Activated CD4-positive, alpha-beta T cell treated with anti-CD3 and anti-CD28 coated beads for 36 hours (primary cell): ENCODE measurements at places on chromosomes 2 and 18. TPM values are rescaled to one million over a fixed set of nuclear protein-coding genes. Genes with fewer than 3 reads are reported as not detected.

GRCh38 chr2:224442071-224442967 lies 40.4 kb upstream of the FAM124B start:
- peak; percentile 23 for DNase-seq

Gene KIF5C
- 13.5 TPM for total RNA-seq

GRCh38 chr2:125341353-125341752 lies 1314.6 kb upstream of the GYPC start:
- DNase-seq = no peak

DNA sequence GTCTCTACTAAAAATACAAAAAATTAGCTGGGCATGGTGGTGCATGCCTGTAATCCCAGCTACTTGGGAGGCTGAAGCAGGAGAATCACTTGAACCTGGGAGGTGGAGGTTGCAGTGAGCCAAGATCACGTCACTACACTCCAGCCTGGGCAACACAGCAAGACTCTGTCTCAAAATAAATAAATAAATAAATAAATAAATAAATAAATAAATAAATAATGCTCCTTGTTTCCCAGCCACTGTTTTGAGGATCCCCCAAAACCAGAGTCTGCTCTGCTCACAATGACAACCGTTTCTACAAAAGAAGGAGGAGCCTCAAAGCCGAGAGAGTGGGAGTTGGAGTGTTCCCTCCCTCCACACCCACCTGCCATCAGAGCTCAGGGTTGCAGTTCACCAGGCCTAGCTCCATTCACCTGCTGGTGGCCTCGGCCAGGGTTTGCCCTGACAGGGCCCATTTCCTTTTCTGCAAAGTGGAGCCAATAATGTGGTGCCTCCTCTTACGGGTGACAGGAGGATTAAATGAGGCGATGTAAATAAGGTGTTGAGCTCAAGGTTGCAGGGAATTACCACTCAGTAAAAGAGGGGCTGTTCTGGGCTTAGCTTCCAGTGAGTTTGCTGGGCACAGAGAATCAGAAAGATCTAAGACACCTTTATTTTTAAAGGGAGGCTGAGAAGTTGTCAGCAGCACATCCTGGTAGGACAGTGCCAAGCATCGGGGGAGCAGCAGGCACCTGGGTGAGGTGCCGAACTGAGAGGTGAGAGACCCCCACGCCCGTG lies 25.5 kb downstream of the CRACDL start:
- DNase-seq = no peak

GRCh38 chr18:44840058-44840790 lies 159.5 kb downstream of the SETBP1 start:
- no peak for DNase-seq

DNA sequence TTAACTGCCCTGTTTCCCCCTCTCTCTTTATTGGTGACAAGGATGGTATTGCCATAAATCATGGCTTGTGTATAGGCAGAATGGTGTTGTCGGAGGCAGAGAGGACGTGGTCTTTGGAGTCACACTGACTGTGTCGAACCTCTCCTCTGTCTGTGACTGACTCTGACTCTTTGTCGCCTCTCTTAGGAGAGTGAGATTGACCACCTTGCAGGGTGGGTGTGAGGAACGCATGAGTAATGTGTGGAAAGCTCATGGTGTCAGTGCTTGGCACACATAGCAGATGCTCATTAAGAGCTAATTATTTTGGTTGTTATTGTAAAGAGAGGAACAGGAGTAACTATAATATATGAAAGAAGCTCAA lies 145.6 kb downstream of the TTC27 start:
- no peak for DNase-seq
